ENCODE measurements at places on chromosomes 2 and 18.

GRCh38 chr2:227719641-227720040 lies 1.8 kb upstream of the SLC19A3 start:
- DNase-seq: no peak

- no peak for DNase-seq
Measured at GRCh38 chr2:44748-45341, 1.5 kb downstream of the FAM110C start.

DNA sequence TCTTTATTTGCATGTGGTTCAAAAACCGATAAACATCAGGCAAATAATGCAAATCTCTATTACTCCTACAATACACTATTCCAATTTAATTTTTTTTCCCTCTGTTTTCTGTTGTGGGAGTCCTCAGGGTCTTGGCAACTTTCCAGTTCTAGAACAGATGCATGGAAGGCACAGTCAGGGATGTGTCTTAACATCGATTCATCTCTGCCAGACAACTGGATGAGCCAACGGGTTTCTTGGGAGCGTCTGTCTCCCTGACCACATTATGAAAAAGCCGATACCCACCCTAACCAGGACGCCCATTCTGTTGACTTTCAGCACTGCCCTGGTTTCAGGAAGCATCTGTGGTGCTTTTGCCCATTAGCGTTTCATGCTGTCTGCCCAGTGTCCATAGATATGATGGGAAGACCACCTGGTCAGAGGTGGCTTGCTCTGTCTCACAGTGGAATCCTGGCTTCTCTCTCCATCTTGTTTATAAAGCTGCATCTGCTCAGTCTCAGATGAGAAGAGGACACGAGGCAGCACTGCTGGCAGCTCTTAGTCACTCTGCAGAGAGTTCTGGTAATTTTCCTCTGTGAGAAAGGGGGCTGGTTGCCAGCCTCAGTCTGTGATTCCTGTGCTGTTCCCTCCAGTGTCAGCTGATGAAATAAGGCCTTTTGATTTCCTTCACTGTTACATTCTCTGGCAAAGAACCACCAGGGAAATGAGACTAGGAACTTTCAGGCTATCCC lies 57.9 kb upstream of the KCNE4 start:
- DNase-seq: no peak

DNA sequence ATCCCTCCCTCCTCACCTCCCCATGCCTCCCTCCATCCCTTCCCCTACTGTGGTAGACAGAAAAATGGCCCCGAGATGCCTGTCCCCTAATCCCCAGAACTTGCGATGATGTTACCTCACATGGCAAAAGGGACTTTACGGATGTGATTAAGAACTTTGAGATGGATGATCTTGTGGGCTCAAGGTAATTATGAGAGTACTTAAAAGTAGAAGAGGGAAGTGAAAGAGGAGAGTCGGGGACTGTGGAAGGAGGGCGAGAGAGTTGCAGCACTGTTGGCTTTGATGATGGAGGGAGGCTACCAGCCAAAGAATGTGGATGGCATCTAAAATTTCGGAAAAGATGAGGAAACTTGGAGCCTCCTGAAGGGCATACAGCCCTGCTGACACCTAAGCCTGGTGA lies 66.5 kb downstream of the AGAP1 start:
- no peak for DNase-seq

DNA sequence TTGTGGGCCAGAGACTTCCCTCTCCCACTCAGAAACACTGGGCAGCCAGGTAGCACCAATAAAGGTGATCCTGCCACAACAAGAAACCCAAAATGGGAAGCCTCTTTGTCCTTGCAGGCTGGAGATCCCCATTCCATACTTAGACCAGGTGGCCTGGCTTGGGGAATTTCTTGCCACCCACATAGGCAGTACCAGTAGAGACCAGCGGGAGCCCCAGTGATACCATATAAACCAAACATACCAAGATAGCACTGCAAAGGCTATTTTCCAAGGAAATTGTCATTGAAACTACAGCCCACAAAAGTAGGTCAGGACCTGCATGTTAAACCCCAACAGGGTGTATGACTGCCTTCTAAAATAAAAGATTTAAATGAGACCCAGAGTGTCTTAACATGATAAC lies 171.6 kb downstream of the DIS3L2 start:
- DNase-seq: no peak

- no peak for DNase-seq
Measured at GRCh38 chr2:179240481-179241451, 23.9 kb downstream of the SESTD1 start.

DNA sequence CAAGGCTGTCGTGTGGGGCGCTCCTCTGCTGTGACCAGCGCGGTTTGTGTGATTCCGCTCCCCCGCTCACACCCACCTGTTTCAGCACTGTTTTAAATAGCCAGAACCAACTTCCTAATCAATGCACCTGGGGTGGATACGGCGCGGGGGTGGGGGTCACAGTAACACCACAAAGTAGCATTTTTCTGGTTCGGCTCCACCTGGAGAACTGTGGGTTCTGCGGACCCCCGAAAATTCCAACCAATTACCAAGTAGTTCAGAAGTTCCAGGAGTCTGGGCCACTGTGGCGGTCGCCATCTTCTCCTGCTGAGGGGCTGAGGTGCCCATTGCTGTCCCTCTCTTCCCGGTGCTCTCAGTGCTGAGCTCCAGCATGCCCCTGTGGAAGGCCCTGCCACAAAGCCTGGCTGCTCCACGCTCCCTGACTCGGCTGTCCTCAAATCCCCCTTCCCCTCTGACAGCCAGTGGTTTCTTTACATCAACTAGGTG lies 79.4 kb downstream of the GFPT1 start:
- no peak for DNase-seq

DNA sequence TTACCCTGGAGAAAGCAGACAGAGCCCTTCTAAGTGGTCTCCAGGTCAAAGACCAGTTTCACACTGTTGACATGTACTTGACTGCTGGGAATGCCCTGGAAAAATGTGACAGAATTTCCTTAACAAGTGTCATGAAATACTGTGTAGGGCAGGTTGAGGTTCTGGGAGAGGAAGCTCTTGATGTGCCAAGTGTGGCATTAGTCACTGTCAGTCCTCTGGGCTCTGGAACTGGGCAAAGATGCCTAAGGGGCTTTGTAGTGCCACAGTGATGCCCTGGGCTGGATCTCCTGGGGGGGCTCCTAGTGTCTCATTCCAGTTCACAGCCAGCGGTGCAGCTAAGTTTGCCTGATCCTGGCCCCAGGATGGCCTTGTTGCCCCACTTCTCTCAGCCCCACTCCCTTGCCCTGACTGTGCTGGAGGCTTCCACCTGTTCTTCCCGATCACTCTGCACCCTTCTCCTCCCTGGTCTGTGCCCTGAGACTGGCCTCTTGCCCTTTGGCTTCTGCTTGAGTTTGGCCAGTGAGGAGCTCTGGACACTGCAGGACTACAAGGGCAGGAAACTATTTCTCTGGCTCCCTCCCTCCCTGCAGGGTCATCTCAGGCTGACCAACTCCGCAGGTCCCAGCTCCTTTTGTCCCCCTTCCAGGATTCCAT lies 27.0 kb upstream of the FAM124B start:
- DNase-seq: no peak

GRCh38 chr18:24609254-24609653 lies 148.8 kb downstream of the HRH4 start:
- no peak for DNase-seq

DNA sequence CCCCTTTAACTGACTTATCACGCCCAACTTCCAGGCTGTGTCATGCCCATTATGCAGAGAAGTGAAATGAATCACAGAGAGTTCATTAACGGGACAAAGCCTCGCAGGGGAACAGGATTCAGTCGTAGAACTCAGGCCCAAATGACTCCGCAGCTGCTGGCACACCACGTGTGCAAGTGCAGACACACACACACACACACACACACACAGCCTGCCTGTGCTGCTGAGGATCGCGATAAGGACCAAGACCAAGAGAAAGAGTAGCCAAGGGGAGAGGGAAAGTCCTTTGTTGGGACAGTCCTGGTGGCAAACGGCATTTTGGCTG lies 90.0 kb upstream of the TAF1B start:
- DNase-seq: no peak

- DNase-seq: no peak
Measured at GRCh38 chr2:138504546-138505235, 3.1 kb downstream of the SPOPL start.

- DNase-seq: no peak
Measured at GRCh38 chr18:13137670-13138419, 80.7 kb upstream of the LDLRAD4 start.

- DNase-seq: no peak
Measured at GRCh38 chr2:207706936-207707860, 4.2 kb upstream of the CCNYL1 start.

GRCh38 chr2:216717491-216717901 lies 22.1 kb upstream of the IGFBP5 start:
- no peak for DNase-seq

GRCh38 chr2:217966423-217967070 lies 36.2 kb downstream of the TNS1 start:
- no peak for DNase-seq

DNA sequence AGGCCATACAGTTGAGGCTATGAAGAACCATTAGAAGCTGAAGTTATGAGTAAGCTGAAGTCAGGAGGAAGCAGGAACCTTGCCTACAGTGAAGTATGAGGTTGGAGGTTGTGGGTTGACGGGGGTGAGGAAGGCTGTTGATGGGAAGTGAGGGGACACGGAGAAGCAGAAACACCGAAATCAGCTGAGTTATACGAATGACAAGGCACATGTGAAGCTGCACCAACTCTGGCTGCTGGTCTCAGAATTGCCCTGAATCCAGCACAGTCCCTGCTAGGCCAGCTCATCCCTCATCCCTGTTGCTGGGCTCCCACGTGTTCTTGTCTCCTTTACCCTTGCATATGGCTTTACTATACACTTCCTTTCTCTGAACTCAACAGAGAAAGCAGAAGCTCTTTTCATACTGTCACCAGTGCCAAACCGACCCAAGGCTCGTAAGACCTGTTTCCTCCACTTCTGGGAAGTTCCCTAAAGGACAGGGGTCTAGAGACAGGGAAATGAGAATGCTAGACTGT lies 9.2 kb upstream of the TMEM247 start:
- DNase-seq: no peak

DNA sequence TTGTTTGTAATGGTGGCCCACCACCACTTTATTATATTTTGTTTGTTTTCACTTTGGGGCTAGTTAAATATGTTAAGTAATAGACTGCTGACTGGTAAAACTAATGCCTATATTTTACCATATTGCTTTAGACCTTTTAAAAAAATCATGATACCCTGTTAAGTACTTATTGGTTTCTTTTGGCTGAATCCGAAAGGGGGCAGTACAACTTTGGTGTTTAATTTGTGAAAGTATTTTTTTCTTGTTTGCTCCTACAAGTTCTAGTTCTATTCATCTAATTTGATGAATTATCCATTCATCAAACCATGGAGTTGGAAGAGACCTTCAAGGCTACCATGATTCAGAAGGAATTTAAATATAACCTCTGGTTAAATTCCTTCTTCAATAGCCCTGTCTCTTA lies 147.0 kb downstream of the MBD5 start:
- DNase-seq: no peak

GRCh38 chr2:119263025-119263424 lies 39.4 kb downstream of the STEAP3 start:
- DNase-seq: no peak

GRCh38 chr2:240835528-240835927 lies 15.5 kb upstream of the KIF1A start:
- DNase-seq: no peak

DNA sequence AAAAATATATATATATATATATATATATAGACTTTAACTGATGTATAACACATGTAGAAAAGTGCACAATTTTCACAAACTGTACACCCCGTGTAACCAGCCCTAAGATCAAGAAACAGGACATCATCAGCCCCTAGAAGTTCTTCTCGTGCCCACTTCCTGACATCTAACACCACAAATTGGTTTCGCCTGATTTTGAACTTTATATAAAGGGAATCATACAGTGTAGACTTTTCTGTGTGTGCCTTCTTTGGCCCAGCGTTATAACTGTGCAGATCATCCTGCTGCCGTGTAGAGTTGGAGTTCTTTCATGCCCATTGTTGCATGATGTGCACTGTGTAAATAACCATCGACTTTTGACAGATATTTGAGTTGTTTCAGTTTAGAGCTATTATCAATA lies 41.0 kb downstream of the SMAD7 start:
- DNase-seq: no peak

DNA sequence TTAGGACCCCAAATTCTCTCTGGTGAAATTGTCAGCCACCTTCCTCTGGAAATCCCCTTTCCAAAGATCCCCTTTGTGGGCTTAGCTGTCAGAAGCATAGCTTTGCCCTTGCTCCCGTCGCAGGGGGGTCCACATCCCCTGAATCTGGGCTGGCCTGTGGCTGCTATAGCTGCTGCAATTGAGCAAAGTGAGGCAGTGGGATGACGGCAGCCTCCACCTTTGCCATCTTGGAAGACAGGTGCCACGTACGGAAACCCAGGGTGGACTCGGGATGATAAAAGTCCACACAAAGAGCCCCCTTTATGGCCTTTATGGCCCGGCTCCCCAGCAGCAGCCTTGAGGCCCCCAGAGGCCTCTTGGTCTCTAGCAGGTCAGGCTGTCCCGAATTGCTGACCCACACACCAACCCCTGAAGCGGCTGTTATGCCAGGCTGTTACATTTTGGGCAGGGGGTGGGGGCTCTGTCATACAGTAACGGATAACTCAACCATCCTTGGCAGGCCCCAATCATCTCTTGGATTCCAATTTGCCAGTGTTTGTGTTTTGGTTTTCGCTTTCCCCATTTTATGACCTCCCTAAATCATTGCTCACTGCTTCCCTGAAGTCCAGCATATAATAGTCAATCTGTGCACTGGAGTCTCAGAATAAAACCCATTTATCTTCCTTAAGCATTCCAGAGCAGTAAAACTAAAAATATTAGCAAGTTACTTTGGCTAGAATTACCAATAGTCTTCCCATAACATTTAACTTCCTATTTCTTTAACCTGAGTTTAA lies 33.2 kb upstream of the ID2 start:
- no peak for DNase-seq

DNA sequence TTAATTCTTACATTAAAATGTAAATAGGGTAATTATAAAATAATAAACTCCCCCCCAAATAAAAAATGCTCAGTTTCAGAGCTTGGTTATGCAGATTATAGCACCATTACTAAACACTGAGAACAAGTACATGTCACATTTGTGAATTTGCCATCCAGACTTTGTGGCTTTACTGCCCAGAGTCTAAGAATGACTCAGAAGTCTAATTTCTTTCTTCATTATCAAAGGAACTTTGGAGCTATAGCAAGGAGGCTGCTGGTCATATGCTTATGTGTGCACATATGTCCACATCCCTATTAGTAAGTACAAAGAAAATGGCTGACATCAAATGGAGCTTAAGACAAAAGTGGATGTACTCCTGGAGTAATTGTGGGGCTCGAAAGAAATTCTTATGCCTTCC lies 248.5 kb upstream of the SESTD1 start:
- DNase-seq: no peak

DNA sequence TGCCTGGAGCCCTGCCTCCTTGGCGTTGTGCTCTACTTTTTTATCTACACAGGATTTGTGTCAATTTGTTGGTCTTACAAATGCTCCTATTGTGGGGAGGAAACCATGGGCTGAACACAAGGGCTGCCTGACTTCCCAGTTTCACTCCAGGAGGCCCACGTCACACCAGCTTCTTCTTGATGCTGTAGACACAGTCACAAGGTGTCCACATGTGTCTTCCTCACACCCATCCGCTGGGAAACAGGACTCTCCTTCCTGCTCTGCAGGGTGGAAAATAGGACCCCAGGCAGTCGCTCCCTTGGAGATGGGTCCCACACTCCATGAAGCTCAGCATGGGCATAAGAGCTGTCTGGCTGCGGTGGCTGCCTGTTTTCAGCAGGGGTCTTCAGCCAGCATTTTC lies 468.2 kb downstream of the EPHA4 start:
- DNase-seq: no peak
